GM13977 (cell line): ENCODE measurements at places on chromosomes 12 and 14.

- no peak for DNase-seq
These were observed 70.6 kb downstream of the SAMD4A start for GRCh38 chr14:54637270-54638134.

- peak; percentile 64 for DNase-seq
These were observed 200.7 kb upstream of the FOXN3 start for GRCh38 chr14:89617481-89618329.

GRCh38 chr12:11486623-11487444 lies 91.5 kb upstream of the PRB2 start:
- peak; percentile 80 for DNase-seq

DNA sequence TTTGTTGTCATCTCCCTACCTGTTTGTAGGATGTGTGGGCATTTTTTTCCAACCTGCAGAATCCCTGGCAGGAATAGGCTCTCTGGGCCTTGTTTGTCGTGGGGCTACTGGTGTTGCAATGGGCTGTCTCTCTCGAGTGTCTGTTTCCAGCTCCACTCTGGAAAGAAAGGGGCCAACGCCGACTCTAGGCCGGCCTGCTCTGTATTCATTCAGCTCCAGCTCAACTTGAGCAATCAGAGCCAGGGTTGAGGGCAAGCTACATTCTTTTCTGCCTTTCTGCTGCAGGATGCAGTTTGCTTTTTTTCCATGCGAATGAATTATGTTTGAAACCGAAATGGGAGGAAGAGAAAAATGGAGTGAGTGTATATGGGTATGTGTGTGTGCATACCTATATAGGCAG lies 2.3 kb downstream of the JDP2 start:
- no peak for DNase-seq

GRCh38 chr14:51607711-51608110 lies 44.0 kb upstream of the FRMD6 start:
- no peak for DNase-seq

DNA sequence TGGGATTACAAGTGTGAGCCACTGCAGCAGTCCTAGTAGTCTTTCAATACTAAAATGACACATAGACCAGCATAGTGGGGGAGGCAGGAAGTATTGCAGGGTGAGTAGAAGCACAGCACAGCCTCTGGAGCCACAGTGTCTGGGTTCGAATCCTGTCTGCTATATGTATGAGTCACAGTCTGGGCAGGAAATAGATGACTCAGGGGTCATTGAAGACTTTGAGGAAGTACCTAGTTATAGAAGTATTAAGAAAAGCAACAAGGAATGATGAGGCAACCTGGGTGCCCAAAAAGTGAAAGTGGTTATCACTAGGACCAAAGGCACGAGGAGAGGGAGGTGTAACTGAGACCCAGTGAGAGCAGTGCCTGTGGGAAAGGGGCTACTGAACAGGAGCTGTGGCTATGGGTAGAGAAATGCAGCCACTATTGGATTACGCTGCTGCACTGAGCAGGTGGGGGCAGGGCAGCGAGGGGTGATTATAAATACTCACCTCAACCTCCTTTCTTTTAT lies 124.0 kb downstream of the PDE3A start:
- no peak for DNase-seq

DNA sequence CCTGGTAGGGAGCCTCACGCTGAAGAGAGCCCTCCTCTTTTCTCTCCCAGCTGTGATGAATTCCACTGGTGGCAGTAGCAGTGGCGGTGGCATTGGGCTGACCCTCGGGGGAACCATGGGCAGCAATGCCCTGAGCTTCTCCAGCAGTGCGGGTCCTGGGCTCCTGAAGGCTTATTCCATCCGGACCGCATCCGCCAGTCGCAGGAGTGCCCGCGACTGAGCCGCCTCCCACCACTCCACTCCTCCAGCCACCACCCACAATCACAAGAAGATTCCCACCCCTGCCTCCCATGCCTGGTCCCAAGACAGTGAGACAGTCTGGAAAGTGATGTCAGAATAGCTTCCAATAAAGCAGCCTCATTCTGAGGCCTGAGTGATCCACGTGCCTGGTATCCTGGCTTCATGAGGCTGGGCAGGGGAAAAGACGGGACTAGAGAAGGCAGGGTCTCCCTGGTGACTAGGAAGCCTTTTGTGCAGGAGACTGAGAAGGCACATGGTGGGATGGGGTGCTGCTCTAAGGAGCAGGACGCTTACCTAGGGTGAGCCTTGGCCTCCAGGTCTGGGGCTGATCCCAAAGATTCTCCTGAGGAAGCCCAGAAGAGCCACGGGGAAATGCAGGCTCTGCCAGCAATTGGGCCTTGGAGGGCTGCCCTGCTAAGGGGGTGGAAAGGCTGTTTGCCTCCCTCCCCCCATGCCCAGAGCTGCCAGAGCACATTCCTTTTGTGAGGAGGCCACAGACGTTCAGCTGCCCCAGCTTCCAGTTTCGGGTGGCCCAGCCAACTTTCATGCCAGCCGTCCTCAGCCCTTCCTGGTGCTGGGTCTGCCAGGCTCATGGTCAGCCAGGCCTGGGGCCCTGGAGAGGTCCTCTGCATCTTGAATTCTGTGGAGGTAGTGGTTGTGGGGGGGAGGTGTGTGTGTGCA lies 15.8 kb downstream of the KRT7 start:
- DNase-seq = peak; percentile 9

DNA sequence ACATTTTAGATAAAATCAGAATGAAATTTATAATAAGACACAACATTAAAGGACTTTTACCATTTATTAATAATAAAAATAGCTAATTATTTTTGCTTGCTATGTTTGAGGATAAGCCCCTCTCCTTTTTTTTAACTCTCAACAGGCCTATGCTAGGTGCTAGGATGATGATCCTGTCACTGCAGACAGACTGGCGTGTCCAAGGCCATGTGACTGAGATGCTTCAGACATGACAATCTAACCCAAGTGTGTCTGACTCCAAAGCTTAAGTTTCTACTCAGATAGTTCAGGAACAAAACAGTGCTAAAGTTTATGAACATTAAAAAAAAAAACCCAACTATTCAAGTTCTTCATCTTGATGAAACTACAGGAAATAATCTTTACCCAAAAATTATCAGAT lies 29.8 kb downstream of the PPP1R13B start:
- DNase-seq = no peak

DNA sequence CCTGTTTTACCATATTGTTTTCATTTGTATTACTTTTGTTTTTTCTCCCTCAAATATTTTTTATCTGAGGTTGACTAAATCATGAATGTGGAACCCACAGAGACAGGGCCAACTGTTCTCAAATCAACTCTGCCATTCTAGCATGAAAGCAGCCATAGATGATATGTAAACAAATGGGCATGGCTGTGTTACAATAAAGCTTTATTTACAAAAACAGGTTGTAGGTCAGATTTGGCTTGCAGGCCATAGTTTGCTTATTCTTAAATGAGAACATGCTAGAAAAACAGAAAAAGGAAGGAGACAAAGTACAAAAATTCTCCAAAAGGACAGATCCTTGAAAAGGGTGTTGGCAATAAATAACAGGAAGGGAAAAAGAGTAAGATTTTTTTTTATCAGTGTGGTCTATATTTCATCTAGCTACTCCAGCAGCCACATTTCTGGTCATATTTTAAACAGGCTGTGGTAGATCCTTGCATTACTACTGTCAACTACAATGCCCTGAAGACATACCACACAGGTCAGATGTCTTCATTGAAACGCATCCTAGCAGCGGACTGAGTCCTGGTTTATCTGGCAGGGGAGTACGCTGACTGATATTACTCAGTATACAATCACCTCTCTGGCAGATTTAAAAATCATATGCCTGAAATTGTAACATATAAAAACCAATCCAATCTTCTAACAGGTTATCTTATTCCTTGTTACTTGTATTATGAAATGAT lies 42.9 kb downstream of the SPPL3 start:
- no peak for DNase-seq

DNA sequence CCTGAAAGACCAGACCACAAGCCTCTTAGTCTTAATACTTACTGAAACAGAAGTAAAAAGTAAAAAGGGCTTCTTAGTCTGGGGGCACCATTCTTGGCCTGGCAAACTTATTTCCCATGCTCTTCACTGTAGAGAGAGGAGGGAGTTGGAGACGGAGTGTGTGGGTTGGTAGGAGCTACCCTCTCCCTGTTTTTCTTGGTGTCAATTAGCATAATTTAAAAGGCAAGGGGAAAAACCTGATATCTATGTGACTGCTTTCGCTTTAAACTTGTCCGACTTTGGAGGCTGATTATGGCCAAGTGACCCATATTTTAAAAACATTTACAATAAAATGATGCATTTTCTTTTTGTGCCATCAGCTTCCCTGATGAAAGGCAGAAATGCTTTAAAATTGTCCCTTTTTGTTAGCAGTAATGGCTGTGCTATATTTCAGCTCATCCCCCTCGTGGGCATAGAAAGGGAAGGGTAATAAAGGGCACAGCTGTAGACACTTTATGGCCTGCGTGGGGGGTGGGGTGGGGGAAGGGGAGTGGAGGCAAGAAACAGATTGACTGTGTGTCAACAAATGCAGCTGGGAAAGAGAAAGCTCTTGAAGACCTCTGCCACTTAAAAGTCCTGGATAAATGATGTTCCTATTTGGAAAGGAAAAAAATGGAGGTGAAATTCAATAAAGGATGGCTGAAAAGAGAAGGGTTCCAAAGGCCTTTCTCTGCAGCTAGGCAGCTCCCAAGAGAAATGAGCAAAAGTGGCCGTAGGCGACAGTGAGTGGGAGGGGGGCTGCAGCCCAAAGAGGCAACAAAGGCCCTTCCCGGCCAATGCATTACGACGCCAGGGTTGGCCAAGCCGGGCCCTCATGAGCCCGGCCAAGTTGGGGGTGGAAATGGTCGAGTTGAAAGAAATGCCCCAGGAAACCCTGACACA lies 57.5 kb upstream of the TMEM263 start:
- DNase-seq = no peak

DNA sequence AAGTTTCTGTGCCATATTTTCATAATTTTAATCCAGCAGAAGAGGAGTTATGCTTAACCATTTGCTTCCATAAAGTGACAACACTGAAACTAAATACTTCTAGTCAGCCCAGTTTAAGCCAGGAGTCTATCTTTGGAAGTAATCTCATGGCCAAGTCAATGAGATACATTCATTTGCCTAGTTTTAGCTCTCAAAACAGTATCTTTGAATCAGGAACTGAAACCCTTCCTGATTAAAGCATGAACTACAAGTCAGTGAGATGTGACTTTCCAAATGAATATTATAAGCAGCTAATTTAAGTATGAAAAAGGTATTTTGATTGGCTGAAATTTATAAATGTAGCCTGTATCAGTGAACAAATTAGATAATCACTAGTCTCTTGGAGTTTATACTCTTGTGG lies 491.5 kb downstream of the SLC6A15 start:
- DNase-seq = peak; percentile 3

- DNase-seq = no peak
These were observed 929 bp upstream of the UBE2N start for GRCh38 chr12:93442411-93443340.
